Glutamatergic neuron (in vitro differentiated cells): ENCODE measurements at places on chromosomes 2 and 18. TPM values are rescaled to one million over a fixed set of nuclear protein-coding genes. Genes with fewer than 3 reads are reported as not detected.
A peak's percentile ranks its signal among the peaks of the same experiment; 100 is the strongest.

- no peak overlapping the region for H3K4me3 ChIP-seq
- peak overlapping the region; percentile 82 for H3K27ac ChIP-seq
- DNase-seq, result no peak
- H3K36me3 ChIP-seq, result peaks cover 4% of the 10 kb centered on the region
Measured at GRCh38 chr18:32548688-32549087, 78.0 kb upstream of the GAREM1 start.

DNA sequence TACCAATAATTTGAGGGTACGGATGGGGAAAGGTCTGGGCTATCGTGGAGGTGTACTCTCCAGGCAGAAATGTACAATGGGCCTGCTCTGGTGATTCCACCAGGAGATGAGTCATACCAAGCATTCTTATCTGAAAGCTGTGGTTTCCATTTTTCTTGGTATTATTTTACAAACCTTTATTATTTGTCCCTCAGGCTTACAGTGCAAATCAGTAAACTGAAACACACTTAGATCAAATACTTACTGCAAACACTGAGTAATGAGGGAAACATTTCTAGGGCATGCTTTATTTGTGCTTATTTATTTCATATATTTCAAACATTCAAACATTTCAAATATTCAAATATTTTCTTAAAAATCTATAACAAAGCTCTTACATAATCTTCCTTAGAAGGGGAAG lies 319.8 kb downstream of the RND3 start:
- H3K36me3 ChIP-seq, result peaks cover 3% of the 10 kb centered on the region
- H3K4me1 ChIP-seq, result peaks cover 3% of the 10 kb centered on the region
- no peak overlapping the region for H3K4me3 ChIP-seq

GRCh38 chr18:49562481-49563129 lies 748 bp downstream of the LIPG start:
- H3K27me3 ChIP-seq, result peaks cover 13% of the 10 kb centered on the region
- peaks cover 13% of the 10 kb centered on the region for H3K4me1 ChIP-seq
- no peak overlapping the region for H3K27ac ChIP-seq
- H3K36me3 ChIP-seq, result no peaks in the 10 kb centered on the region
- DNase-seq, result no peak

DNA sequence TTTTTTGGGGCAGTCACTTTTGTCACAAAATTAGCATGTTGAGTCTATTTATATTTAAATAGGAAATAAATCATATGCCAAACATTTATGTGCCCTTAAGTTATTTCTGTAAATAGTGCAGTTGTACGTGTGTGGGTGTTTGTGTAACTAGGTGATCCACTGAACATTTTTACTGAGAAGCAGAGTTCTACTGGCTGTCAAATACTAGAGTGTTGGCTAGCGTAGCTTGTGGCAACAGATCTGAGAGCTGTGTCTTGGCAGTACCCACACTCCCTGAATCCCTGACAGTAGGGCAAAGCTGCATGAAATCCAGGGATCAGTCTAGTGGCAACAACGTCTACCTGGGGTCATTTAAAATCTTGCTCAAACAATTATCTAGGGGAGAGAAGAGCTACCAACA lies 273.1 kb upstream of the SLC8A1 start:
- H3K4me1 ChIP-seq, result no peaks in the 10 kb centered on the region
- no peak overlapping the region for H3K27ac ChIP-seq
- H3K4me3 ChIP-seq, result no peak overlapping the region
- no peaks in the 10 kb centered on the region for H3K27me3 ChIP-seq

- H3K4me3 ChIP-seq, result no peak overlapping the region
- no peak for DNase-seq
- H3K27ac ChIP-seq, result peak overlapping the region; percentile 3
Measured at GRCh38 chr2:134148843-134149472, 104.9 kb upstream of the MGAT5 start.

TRAPPC12 gene
- 130 TPM for total RNA-seq

SLC11A1 gene
- total RNA-seq, result not detected
